NCI-H2107 (cell line): ENCODE measurements at places on chromosomes 7 and 10.

DNA sequence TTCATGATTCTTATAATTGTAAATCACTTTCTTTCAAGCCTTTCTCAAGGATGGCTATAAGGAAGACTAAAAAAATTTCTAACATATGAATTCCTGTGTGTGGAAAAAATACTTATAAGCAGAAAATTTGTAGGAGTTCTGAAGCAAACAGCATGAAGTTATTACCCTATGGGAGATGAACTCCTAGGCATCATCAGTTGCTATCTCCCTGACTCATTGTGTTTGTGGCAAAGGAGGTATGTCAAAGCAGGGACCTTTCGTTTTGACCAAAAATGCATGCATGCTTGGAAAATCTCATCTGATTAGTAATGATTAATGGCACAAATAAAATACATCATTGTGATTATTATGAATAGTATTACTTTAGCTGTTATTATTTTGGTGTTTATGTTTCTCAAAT is 59.4 kb downstream of the CALCR start:
- DNase-seq: no peak

DNA sequence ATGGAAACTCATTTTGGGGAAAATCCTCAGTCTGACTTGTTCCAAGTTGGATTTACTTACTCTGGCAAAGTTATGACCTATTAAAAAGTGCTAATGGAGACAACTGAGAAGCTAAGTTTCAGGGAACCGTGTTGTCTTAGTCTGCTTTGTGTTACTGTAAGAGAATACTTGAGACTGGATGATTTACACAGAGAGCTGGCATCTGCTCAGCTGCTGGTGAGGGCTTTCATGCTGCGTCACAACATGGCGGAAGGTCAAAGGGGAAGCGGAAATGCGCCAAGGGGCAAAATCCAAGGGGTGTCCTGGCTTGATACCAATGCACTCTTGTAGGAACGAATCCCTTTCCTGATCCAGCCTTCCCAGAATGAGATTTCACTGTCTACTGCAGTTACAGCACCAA is 46.4 kb downstream of the MTURN start:
- no peak for DNase-seq

- no peak for DNase-seq
Measured at GRCh38 chr7:155533827-155534690, 12.3 kb downstream of the CNPY1 start.

DNA sequence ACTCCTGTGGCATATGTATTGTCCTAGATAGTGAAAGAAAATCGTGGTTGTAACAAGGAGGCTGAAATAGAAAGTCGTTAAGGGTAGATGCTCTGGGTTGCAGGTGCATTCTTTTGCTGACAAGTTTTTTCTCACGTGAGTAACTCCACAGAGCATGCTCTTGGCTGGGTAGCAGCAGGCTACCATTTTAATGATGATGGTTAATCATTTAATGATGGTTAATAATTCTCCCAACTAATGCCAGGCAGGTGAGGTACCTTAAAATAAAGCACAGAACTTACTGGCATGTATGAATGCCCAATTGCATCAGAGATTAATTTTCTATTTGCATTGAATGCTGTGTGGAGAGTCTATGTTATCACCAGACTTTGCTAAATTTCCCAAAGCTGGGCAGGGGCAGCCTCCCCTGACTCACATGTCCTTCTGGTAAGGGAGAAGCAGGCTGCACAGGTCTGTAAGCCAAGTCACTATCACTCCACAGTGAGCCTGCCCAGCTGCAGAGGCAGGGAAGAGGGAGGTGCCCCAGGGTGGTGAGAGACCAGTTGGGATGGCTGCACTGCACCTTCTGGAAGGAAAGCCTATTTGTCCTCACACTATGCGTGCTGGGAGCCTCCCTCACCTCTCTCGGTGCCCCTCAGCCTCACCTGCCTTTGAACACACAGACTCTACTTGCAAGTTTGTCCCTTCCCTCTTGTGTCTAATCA is 287.0 kb upstream of the IGFBP3 start:
- DNase-seq: no peak

- DNase-seq: no peak
Measured at GRCh38 chr7:112036071-112036470, 170.1 kb downstream of the DOCK4 start.

DNA sequence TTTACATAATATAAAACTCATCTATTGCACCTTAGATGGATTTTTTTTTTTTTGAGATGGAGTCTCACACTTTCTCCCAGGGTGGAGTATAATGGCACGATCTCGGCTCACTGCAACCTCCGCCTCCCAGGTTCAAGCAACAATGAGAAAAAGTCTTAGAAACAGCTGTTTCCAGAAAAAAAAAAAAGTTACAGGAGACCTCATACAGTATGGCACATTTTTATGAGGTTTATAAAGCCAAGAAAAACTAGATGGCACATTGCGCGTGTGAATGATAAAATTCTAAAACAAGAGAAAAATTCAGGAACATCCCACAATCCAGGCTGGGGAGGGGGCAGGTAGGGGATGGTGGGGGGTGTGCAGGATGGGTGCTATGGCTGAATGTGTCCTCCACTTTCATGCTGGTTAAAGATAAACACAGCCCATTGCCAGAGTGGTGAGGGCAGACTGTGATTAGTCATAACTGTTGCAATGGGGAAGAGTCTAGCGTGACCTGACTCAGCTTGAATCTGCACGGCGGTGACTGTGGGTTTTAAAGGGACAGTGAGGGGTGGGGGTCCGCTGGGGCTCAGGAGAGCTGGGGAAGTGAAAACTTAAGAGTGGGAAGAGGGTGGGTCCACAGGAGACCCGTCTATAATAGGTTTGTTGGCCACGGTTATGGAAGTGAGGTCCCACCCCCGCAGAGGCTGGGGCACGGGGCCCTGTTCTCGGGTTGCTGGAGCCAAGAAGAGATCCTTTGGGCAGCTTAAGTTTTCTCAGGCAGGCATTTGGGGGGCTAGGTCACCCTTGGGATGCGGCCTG is 11.9 kb upstream of the LRRC27 start:
- no peak for DNase-seq

- DNase-seq: no peak
Measured at GRCh38 chr7:17408904-17409290, 110.4 kb downstream of the AHR start.

DNA sequence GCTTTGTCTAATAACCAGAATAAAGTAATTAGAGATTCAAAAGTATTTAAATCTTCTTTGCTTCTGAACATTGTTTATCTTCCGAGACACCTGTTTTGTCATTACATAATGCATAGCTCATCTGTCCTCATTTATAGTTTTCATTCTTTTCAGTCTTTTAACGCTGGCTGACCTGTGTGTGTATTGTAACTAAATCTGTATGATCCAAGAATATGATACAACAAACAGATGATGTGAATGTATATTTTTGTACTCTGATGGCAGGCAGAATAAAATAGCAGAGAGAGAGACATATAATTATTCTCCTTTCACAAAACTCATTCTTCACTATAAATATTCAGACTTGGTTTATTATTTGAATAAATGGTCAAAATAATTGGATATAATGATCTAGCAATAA is 80.6 kb downstream of the ORC5 start:
- DNase-seq: no peak

GRCh38 chr7:27106181-27106900 is 3.9 kb upstream of the HOXA2 start:
- peak; percentile 28 for DNase-seq

DNA sequence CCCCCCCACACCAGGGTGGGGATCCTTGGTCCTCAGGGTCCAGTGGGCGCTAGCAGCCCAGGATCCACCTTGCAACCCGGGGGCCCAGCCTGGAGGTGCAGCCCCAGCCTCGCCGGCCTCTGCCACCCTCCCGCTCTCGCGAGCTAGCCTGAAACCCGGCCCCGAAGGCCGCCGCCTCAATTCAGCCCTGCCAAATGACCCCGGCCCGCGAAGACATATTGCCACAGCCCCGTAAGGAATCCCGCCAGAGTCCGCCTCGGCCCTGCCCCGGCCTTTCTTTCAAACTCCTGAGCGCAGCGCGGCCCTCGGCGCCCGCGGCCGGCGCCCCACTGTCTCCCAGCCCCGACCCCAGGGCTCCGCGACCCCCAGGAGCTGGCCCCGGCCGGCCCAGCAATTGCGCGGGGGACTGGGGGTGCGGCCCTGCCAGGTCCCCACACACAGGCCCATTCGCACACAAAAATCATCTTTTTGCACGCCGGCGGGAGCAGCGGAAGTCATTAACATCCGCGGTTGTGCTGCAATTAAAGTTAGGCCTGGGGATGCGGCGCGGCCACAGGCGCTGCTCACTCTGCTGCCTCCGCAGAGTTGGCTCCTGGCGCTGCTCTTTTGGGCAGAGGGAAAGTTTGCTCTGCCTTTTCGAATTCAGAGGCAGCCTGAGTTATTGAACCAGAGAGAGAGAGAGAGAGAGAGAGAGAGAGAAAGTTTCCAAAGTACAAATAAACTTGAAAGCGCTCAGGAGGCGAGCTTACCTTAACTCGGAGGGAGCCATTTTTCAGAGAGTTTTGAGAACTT is 4.0 kb downstream of the HOXA5 start:
- no peak for DNase-seq

DNA sequence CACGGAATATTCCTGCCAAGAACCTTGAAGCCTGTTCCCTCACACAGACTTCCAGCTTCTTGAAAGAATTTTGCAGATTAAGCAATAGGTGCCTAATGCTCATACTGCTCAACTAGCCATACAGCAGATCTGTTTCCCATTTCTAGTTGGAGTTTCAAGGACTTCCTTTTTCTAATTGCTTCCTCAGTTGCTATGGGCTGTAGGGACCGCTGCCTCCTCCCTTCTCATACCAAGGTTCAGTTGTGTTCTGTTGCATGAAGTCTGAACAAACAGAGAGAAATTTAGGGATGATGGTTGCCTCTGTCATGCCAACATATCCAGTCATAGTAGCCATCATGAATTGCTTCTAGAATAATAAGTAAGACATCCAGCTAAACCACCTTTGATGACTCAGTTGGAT is 6.8 kb downstream of the ITGA8 start:
- no peak for DNase-seq

- peak; percentile 3 for DNase-seq
Measured at GRCh38 chr10:14604181-14605142, 170.2 kb downstream of the FAM107B start.

DNA sequence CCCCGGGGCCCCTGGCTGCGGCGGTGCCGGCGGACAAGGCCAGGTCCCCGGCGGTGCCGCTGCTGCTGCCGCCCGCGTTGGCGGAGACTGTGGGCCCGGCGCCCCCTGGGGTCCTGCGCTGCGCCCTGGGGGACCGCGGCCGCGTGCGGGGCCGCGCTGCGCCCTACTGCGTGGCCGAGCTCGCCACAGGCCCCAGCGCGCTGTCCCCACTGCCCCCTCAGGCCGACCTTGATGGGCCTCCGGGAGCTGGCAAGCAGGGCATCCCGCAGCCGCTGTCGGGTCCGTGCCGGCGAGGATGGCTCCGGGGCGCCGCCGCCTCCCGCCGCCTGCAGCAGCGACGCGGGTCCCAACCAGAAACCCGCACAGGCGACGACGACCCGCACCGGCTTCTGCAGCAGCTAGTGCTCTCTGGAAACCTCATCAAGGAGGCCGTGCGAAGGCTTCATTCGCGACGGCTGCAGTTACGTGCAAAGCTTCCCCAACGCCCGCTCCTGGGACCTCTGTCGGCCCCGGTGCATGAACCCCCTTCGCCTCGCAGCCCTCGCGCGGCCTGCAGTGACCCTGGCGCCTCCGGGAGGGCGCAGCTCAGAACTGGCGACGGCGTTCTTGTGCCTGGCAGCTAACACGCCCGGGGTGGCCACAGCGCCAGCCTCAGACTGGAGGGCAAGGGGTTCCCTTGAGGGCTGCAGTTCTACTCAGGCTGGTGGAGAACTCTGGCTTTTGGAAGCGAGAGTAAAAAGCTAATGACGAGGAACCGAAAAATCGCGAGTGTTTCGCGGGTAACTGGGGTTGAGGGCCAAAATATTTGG is 804 bp downstream of the FRAT1 start:
- peak; percentile 0 for DNase-seq

DNA sequence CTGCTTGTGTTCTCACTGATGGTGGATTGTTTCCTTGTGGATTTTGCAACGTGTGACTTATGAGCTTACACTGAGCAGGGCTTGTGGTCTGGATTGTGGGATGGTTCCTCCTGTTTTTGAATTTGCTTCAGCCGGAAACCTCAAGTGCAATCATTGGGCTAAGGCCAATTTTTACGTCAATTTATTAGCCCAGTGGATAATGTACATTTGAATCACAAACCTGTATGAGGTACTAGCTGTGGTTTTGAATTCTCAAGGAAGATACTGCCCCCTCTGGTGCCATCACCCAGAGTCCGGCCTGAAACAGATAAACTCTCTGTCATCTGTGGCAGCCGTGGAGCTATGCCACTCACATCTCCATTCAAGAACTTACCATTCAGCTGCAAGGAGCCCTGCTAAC is 7.3 kb upstream of the ZNF777 start:
- DNase-seq: no peak

DNA sequence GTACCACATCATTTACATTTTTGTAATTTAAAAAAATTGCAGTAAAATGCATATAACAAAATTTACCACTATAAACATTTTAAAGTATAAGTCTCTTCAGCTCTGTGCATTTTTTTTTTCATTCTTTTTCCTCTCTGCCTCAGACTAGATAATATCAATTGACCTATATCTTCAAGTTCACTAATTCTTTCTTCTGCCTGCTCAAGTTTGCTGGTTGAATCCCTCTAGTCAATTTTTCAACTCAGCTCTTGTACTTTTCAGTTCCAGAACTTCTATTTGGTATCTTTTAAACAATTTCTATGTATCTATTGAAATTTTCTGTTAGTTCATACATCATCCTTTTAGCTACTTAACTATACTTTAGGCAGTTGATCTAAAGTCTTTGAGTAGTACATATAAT is 112.0 kb downstream of the MICU1 start:
- no peak for DNase-seq

GRCh38 chr10:62690703-62691102 is 113.8 kb upstream of the ADO start:
- DNase-seq: no peak

- no peak for DNase-seq
Measured at GRCh38 chr7:156640949-156641485, 443 bp downstream of the RNF32 start.

GRCh38 chr7:40881405-40881926 is 746.7 kb downstream of the SUGCT start:
- no peak for DNase-seq

GRCh38 chr7:95324431-95324830 is at the start of gene PON1:
PON1 (minus strand) TSS chr7:95324532; CDS start chr7:95324475, 57 bp downstream.
- no peak for DNase-seq

GRCh38 chr10:60281331-60281730 is 108.3 kb downstream of the ANK3 start:
- no peak for DNase-seq

DNA sequence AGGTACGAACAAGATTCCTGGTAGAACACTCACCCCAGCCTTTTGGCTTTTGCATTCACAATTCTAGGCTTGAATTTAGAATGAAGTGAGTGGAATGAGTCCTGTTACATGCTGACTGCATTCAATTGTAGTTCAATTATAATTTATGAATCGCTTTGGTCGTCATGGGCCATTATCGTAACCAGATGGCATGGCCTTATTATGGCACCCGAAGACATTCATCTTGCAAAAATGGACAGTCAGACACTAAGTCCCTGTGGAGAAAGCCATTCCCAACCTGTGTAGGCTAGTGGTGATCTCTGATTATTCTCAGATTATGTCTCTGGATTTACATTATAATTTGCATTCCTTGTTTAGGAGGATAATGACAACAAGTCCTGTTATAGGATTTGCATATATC is 292.4 kb upstream of the NPSR1 start:
- no peak for DNase-seq
